ENCODE measurements at places on chromosomes 12 and 14. TPM values are rescaled to one million over a fixed set of nuclear protein-coding genes. Genes with fewer than 3 reads are reported as not detected.

Gene PDE3A
- polyA plus RNA-seq, result 28.4 TPM

DNA sequence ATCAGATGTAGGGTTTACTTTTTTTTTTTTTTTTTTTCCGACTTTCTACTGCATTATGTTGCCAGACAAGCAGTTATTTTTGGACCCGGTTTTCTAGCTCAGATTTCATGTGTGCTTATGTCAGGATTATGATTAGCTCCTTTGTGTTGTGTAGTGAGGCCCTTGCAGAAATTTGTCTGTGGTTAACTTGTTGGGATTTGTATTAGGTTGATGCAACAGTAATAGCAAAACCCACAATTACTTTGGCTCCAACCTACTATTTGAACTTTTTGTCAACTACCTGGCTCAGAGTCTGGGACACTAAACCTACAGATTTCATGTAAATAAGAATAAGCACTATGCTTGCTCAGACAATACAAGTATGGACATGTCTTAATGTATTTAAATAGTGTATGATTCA, 44.1 kb upstream of the KCNJ8 start:
- DNase-seq, result no peak

DNA sequence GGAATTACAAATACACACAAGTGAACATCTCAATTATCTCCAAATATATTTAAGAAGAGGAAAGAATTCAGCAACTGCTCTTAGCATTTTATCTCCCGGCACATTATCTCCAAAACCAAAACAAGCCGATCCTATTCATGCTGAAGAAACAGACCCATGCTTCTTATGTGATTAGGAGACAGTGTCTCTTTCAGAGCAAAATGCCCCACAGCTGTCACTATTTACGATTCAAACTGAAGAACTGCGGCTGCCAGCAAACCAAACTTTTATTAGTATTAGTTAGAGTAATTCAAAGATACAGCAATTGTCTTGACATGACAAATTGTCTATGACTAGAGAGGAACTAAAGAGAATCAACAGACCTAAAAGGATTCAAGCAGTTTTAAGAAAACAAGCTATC, 79.4 kb downstream of the SETD3 start:
- no peak for DNase-seq

- DNase-seq, result no peak
These were observed 538.9 kb upstream of the FLRT2 start for GRCh38 chr14:84991021-84991420.

GRCh38 chr14:100236881-100237280, 2.1 kb upstream of the YY1 start:
- DNase-seq, result no peak

Gene EML5
- polyA plus RNA-seq, result 2.5 TPM

DNA sequence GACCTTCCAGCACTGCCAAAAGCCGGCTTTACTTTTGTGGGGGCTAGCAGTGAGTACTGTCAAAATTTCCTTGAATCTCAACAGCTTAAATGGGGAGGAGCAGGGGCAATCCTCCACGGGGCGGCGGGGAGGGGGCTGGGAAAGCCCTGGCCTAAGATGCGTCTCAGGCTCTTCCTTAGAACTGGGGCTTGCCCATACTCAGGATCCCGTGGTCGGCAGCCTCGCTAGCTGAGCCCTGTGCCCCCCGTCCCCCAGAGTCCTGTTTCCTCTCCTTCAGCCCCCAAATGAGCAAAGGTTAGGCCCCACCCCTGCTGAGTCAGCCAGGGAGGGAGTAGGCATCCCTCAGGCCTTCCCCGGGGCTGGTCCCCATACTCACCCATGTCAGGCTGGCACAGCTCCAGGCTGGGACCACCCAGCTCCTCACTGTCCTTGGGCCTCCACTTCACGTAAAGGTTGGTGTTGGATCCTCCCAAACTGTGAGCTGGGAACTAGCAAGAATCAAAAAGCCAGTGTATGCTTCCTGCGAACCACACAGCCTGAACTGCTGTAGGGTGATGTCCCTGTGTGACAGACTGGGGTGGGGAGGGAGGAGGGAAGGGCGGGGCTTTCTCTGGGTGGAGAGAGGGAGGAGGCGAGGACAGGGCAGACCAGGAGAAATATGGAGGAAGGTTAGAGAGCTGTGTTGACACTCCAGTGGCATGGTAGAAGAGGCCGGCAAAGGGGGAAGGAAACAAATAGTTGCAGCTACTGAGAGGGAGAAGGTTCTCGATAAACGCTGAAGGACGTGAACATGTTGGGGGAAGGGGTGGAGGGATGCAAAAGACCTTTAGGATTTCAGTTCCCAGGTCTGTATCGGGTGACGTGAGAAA, 5.9 kb upstream of the BAZ2A start:
- peak; percentile 67 for DNase-seq

GRCh38 chr14:22423958-22424357, 165.1 kb downstream of the DAD1 start:
- no peak for DNase-seq

Gene NGB
- not detected for polyA plus RNA-seq

DNA sequence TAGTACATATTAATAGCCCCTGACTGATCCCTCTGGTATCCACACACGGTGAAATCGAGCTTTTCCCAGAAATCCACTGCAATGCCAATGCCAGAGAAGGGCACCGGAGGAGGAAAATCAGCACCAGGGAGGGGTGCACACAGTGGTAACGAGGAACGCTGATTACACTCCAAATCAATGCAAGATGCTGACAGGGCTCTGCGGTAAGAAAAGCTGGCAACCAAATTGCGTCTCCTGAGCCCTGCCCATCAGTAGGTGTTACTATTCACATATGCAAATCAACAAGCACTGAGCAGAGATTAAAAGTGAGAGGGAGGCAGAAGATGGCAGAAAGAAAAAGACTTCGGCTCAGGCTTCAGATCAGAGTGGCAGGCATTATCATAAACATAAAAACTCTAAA, 159.1 kb downstream of the RPS29 start:
- no peak for DNase-seq

- no peak for DNase-seq
These were observed 19.4 kb downstream of the TCTN2 start for GRCh38 chr12:123690191-123690840.

GRCh38 chr12:122949816-122950675, 16.2 kb downstream of the ABCB9 start:
- no peak for DNase-seq

Gene PZP
- 0.46 TPM for polyA plus RNA-seq

Gene SLC2A14
- polyA plus RNA-seq, result 0.32 TPM

DNA sequence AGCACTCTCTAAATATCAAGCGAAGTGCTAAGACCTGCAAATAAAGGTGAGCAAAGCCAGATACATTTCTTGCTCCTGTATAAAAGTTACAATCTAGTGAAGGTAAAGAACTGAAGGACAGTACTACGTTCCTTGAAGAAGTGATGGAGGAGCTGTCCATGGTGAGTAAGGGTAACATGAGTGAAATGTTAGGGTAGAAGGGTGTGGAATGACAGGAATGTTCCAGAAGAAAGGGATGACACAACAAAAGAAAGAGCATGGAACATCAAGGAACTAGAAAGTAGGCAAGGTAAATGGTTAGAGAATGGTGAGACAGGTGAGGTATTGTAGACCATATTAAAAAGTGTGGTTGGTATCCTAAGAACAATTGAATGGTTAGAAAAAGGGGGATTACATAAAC, 272.4 kb downstream of the ACSS3 start:
- no peak for DNase-seq

- DNase-seq, result no peak
These were observed 17.1 kb upstream of the HIGD1C start for GRCh38 chr12:50934981-50935807.

Gene ARMH4
- polyA plus RNA-seq, result 75.5 TPM

Measured in right renal pelvis (tissue), 4 donors.